ENCODE measurements at places on chromosomes 12 and 14. TPM values are rescaled to one million over a fixed set of nuclear protein-coding genes. Genes with fewer than 3 reads are reported as not detected.

Gene CTSG
- not detected for total RNA-seq

Gene BCL2L14
- not detected for total RNA-seq

Gene NINJ2
- total RNA-seq: not detected

GRCh38 chr12:115444346-115444745 lies 760.4 kb upstream of the TBX3 start:
- DNase-seq: no peak
